T-helper 17 cell (primary cell): ENCODE measurements at places on chromosomes 7 and 10.

- DNase-seq: no peak
Measured at GRCh38 chr10:30413996-30414576, 19.9 kb upstream of the MAP3K8 start.

DNA sequence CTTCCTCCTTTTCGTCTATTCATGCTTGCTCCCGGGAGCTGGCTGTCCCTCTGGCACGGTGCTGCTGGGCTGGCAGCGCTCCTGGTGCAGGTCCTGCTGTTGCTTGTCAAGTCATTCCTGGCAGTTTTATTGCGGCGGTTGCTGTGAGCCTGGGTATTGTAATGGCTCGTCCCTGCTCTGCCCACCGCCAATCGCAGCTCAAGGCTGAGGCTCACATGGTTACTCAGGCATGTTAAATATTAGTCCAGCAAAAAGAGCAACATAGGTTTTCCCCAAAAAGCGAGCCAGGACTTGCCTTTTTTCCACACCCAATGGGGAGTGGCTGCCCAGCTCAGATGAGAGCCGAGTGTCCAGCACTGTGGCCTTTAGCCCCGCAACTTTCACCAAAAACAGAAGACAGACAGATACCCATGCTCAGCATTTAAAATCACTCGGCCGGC is 492.9 kb upstream of the FOXK1 start:
- DNase-seq: no peak

- peak; percentile 63 for DNase-seq
Measured at GRCh38 chr10:21526188-21526859, 842 bp upstream of the SKIDA1 start.

DNA sequence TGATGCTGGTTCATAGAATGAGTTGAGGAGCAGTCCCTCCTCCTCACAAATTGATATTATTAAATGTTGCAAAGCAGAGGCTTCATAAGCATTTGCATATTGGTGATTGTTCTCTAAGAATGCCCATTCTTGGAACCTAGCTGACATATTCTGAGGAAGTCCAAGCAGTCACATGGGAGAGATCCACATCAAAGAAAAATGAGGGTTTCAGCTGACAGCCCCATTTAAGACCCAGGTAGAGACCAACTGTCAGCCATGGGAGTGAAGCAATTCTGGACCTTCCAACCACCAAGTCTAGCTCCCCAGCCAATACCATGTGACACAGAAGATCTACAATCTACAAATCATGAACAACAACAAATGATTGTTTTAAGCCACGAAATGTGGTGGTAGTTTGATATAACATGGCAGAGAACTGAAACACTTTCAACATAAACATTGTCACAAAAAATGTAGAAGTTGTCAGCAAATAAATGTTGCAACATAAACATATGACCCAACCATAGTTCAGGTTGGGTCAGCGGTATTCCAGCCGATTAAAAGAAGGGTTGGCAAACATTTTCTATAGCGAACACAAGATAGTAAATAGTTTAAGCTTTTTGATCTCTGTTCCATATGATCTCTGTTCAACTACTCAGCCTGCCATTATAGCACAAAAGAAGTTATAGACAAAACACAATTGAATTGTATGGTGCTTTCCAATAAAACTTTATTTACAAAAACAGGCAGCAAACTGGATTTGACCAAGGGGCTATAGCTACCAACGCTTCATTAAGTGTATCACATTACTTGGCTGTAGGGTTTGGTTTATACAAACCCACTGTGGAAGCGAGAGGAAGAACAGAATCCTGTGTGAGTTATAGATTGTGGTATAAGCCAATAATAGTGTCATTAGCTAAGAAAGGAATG is 41.4 kb upstream of the MPP7 start:
- no peak for DNase-seq

GRCh38 chr7:68712956-68713495 is 885.2 kb upstream of the AUTS2 start:
- DNase-seq: no peak

- no peak for DNase-seq
Measured at GRCh38 chr7:50531401-50531911, 33.7 kb downstream of the DDC start.

GRCh38 chr7:137980308-137980707 is 21.6 kb downstream of the CREB3L2 start:
- no peak for DNase-seq

DNA sequence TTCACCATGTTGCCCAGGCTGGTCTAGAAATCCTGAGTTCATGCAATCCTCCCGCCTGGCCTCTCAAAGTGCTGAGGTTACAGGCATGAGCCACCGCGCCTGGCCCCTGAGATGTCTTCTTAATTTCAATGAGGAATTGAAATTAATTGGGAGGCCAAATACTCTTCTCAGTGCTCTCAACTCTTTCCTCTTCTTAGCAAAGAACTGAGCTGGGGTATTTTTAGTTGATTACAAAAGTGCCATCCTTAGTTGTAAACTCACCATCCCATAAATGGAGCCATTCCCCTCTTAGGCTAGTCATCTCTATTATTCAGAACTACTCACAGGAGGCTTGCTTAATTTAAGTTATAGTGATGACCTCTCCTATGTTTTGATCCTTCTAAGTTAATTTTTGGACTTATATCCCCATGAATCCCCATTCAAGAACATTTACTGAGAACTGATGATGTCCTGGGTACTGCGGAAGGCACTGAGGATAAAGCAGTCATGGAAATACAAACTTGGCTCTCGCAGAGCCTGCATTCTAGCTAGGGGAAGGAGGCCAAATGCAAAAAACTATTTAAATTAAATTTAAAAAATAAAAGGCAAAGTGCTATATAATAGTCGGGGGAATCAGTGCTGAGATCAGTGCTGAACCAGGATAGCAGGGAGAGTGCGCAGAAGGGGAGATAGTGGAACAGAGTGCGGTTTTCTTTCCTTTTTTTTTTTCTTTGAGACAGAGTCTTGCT is 145.3 kb downstream of the SFMBT2 start:
- no peak for DNase-seq

GRCh38 chr7:901041-901387 is 24.7 kb downstream of the GET4 start:
- no peak for DNase-seq

DNA sequence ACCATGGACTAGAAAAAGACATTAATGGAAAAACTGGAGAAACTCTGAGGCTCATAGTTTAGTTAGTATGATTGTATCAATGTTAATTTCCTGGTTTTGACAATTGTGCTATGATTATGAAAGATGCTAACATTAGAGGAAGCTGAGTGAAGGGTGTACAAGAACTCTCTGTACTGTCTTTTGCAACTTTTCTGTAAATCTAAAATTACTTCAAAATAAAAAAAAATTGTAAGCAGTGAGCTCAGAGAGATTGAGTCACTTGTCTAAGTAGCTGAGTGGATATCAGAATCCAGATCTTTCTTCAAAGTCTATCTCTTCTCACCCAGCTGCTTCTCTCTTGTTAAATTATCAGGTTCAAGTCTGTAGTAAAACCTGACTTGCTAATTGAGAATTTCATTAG is 181.1 kb downstream of the PLCE1 start:
- DNase-seq: no peak

DNA sequence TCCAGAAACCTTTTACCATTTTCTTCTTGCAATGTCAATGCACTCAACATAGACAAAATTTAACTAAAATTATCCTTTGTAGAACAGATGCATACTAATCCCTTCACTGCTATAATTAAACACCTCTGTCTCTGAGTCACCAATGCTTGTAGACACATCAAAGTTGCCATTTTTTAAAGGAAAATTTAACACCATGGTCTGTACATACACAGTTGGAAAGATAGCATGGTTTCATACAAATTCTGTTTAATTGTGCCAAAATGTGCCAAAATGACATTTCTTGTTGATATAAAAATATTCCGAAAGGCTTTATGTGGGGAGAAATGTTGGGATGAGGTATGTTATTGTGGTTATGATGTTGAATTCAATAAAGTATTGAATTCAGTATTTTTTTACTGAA is 125.8 kb downstream of the NEUROD6 start:
- DNase-seq: no peak

GRCh38 chr10:18681971-18682411 is 22.8 kb downstream of the ARL5B start:
- no peak for DNase-seq

GRCh38 chr10:60994128-60994527 is 50.1 kb upstream of the RHOBTB1 start:
- no peak for DNase-seq

DNA sequence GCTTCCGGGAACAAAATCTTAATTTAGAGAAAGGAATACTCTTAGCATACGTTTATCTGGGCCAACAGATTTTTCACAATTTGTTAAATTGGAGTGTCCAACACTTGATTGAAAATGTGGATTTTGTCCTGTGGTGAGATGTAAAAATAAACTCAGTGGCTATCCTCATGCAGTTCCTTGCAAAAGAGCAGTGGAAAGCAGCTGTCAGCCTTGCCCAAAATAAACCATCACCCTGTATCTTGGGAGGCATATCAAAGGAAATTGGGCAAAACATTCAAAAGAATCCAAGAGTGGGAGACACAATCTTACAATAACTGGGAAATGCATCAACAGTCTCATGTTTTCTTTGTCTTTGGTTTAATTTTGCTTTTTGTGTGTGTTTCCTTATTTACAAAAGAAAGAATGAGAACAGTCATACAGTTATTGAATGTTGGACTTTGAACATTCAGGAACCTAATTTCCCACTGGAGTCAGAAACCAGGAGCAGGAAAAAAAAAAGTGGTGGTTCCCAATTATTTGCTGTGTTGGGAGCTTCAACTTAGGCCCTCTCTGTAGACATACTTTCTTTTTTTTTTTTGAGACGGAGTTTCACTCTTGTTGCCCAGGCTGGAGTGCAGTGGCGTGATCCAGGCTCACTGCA is 44.4 kb upstream of the DGKI start:
- DNase-seq: no peak

DNA sequence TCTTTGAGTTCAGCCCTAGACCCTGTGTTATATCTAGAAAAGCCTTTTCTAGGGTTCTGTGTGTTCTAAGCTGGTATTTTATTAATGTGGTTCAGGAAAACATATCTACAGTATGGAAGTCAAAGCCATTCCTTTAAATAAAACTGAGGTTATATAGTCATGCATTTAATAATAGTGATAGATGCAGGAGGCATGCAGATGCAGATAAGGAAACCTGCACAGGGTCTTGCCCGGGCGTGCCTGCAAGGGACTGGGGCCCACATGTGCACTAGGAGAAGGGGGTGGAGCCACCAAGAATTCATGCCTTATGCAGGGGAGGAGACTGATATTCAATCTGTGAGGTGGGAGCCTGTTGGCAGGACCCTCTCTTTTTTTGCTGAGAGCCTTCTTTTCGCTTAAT is 171.5 kb downstream of the PRPF18 start:
- DNase-seq: no peak

DNA sequence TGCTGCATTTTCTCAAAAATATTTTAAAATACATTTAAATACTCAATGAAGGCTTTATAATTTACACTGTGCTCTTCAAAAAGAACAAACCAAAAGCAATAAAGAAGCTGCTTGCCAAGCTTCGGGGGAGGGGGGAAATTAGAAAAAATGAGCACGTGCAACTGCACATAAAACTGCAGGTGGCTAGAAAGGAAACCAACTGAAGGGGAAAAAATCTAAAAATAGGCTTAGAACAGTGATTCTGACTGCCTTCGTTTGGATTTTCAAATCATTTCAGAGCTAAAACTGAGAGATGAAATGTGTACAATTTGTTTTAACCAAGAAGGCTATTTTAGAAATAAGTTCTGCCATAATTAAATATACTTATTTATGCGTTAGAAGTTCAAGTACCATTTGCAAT is 61.4 kb downstream of the ABI1 start:
- DNase-seq: no peak
